ENCODE measurements at places on chromosomes 6 and 20.
A peak's percentile ranks its signal among the peaks of the same experiment; 100 is the strongest.

DNA sequence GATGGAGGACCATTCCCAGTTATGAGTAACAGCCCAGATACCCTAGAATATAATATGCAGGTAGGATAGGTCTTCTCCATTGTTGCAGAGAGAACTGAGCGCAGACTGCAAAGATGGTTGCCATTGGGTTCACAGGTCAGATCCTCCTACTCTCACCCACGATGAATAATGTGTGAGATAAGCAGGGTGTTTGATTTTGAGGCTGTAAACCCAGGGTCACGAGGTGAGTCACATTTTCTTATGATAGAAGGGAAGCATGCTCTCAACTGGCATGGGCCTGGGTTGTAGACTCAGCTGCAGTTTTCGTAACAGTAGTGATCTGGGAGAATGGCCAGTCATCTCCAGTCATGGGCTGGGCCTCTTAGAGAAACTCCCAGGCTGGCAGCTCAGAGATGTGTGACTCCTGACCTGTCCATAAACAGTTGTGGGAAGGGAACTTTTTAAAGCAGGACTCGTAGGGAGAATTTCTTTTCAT lies 74.2 kb downstream of the CD164 start:
- DNase-seq, result no peak

DNA sequence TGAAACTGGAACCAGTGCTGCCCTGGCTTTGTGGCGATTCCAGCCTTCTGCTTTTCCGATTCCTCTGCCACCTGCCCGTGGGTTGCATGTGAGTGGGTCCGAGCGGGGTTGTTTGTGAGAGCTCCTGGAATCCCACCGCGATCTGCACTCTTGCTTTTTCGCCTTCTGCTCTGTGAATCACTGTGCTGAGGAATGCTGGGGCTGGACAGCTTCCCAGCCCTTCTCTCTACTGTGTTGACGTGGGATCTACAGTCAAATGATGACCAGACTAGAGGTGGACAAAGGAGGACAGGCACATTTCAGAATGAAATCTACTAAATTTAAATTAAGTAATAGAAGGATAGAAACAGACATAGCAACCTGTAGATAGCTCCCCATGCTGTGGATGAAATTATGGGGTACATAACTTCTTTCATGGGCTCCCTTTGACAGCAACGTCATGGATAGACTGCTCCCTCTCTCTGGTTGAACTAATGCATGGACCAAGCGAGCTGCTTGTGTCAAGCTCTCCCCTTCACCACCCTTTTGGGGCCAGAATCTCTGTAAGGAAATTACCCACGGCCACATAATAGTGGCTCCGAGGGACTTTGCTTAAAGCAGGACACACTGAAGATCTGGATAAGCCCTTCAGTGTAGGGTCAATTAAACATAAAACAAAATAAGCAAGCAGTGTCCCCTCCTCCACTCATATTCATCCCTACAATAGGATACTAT lies 2.0 kb downstream of the FNDC1 start:
- no peak for DNase-seq

- no peak for DNase-seq
Measured at GRCh38 chr6:125843593-125843992, 52.8 kb downstream of the NCOA7 start.

- DNase-seq, result peak; percentile 56
Measured at GRCh38 chr6:114281496-114281895, 61.3 kb downstream of the HS3ST5 start.

DNA sequence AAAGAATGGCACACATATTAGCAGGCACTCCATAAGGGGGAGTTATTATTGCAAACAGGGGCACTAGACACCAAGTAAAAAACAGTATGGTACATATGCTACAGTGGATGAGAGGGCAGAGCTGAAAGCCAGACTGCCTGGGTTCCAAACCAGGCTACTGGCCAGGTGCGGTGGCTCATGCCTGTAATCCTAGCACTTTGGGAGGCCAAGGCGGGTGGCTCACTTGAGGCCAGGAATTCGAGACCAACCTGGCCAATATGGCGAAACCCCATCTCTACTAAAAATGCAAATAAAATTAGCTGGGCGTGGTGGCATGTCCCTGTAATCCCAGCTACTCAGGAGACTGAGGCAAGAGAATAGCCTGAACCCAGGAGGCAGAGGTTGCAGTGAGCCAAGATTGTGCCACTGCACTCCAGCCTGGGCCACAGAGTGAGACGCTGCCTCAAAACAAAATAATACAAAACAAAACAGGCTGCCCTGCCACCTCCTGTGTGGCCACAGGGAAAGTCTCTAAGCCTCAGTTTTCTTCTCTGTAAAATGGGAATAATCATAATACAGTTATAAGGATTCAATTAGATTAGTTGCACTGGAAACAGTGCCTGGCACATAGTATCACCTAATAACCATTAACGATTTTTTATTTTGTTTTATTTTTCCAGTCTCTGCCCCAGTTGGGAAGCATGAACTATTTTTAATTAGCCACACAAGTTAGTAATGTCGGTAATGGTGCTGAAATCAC lies 7.5 kb upstream of the TTPAL start:
- no peak for DNase-seq

DNA sequence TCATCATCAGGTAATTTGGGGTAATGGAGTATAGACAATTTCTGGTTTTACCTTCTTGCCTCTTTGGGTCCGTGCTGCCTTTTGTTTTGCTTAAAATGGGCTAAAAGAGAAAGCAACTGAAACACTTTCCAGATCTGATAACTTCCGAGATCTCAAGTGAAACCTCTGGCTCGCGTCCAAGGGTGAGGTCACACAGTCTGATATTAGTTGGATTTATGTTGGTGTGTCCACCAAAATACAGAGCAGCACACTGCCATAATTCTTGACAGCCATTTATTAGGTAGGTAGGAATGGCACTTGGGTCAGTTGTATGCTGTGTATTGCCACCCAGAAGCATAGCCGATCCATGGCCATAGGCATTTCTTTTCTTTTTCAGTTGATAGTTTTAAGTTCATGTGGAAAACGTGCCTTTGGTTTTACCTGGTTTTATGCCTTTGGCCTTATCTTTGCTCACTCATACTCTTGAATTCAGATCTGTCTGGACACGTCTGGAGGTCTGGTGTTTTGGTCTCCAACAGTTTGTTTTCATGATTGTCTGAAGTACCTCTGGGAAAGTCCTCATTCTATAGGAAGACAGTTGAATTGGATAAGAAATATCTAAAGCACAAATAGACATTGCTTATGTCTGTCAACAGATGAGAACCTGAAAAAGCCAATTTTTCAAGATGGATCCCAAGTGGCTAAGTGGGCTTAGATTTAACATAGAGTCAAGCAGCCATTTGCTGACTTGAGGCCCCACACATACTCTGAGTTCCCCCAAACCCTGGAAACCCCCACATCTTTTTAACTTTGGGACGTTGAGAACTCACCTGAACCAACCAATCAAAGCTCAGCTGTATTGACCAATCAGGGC lies 320.8 kb downstream of the SOX4 start:
- no peak for DNase-seq

- DNase-seq, result no peak
Measured at GRCh38 chr6:33789550-33789895, 593 bp upstream of the LEMD2 start.

DNA sequence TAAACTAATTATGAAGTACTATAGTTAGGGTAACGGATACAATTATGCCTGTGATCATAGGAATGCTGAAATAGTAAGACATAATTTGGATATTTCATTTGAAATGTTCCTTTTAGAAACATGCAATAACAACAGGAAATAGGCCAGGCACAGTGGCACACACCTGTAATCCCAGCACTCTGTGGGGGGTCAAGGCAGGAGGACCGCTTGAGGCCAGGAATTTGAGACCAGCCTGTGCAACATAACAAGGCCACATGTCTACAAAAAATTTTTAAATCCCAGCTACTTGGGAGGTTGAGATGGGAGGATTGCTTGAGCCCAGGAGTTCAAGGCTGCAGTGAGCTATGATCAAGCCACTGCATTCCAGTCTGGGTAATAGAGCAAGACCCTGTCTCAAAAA lies 25.7 kb upstream of the MYO6 start:
- DNase-seq, result no peak

Data from NCI-H82 (cell line).